ENCODE measurements at places on chromosomes 12 and 14. TPM values are rescaled to one million over a fixed set of nuclear protein-coding genes. Genes with fewer than 3 reads are reported as not detected.

TRHDE gene
- 87.2 TPM for total RNA-seq

KIAA0586 gene
- 35.7 TPM for total RNA-seq

FERMT2 gene
- total RNA-seq, result 157 TPM

VDR gene
- total RNA-seq, result 2.7 TPM

KCNMB4 gene
- total RNA-seq, result 1.00 TPM

P2RX7 gene
- 2.8 TPM for total RNA-seq

IAPP gene
- total RNA-seq, result not detected

COQ10A gene
- 7.4 TPM for total RNA-seq

PKP2 gene
- total RNA-seq, result 0.12 TPM

DNAJC22 gene
- 2.6 TPM for total RNA-seq

Data from uterine smooth muscle cell (primary cell).